ENCODE measurements at places on chromosomes 3 and 15. TPM values are rescaled to one million over a fixed set of nuclear protein-coding genes. Genes with fewer than 3 reads are reported as not detected.
A peak's percentile ranks its signal among the peaks of the same experiment; 100 is the strongest.

DNA sequence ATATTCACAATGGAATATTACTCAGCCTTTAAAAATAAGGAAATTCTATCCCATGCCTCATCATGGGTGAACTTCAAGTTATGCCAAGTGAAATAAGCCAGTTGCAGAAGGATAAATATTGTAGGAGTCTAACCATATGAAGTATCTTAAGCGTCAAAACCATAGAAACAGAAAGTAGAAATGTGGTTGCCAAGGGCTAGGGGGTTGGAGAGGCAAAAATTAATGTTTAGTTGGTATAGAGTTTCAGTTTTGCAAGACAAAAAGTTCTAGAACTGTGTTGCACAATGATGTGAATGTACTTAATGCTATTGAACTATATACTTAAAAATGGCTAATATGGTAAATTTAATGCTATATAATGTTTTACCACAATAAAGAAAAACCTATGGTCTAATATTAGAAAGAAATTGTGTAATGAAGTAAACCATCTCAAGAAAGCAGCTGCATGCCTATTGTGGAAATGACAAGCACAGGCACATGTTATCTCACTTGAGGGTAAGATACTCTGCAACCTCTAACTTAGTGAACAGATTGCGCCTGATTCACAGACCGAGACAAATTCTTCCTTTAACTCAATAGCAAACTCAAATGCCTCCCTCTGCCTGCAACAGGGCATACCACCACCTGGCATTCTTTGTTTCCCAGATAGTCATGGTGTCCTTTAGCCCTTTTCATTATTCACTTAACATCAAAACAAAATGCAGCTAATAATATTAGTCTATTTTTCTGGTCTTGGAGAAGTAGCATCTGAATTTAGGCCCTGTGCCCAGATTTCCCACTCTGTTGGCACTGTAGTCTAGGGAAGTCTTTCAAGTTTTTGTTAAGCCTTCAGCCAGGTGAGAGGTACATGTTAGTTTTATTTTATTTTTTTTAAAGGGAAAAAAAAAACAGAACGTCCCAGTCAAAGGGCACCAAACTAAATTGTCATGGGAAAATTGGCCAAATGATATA is 80.2 kb upstream of the ACP3 start:
- DNase-seq = no peak

GRCh38 chr3:186931532-186932280 is 1.4 kb downstream of the ST6GAL1 start:
- peak; percentile 61 for DNase-seq

GRCh38 chr15:62637574-62637897 is 405.0 kb upstream of the TPM1 start:
- DNase-seq = no peak

DNA sequence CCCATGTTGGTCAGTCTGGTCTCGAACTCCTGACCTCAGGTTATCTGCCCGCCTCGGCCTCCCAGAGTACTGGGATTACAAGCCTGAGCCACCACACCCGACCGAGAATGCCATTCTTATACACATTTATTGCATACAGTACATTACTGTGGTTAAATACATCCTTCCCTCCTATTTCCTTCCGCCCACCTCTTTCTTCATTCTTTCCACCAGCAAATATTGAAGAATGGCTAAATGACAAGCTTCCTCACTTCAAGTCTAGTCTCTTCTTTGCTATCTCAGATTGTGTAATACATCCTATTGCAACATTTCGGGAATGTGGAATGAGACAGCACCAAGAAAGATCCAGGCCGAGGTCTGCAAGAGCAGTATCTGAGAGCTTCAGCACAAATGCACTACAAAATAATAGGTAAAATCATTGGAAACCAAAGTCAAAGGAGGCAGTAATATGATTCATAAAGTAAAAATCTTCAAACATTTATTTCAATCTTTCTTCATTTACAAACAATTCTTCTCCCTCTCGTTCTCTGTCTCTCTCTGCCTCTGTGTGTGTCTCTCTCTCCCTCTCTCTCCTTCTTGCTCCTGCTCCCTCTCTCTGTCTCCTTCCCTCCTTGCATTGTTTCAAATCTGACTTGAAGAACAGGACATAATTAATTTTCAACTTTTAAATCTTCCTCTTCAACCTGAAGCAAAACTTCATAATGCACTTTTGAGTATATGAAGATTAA is 94.7 kb upstream of the TGFBR2 start:
- peak; percentile 97 for DNase-seq

GRCh38 chr3:54846119-54846518 is 81.7 kb downstream of the LRTM1 start:
- DNase-seq = no peak

DNA sequence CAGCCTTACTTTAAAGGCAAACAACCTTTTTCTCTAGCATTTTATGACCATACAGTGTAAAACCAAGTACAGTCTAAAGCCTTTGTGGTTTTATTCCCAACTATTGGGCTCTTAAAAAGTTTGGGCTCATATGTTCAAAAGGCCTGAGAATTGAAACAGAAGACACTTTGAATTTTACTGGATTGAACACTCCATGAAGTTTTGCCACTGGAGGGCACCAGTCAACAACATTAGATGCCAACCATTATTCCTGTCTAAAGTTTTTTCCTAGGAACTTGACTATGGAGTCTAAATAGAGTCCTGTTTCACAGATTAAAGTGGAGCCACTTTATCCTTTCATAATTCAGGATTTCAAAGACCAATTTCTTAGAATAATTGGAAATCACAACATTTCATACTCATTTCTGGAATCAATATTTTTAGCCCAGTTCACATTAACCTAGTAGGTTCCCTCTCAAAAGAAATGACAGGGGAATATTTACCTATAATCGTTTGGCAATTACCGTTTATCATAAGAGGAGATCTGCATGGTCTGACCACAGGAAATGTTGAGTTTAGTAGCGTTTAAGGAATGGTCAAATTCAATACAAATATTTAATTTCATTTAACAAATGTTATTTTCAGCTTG is 244.1 kb upstream of the PDZRN3 start:
- DNase-seq = peak; percentile 23

DNA sequence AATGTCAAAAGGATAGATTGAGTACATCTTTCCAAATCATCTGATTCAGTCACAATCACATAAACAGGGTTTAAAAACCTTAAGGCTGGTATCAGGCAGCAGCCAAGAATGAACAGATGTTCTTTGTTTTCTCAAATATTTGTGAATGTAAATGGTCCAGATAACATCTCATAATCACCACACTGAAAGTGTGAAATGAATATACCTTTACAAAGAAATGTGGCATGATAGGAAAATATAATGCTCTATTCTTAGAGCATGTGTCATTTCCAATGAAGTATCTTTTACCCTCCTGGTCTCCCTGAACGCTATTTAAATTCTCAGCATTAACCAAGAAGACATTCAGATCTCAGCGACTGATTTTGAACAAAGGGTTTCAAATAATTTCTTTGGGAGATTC is 8.8 kb upstream of the ACTC1 start:
- peak; percentile 56 for DNase-seq

DNA sequence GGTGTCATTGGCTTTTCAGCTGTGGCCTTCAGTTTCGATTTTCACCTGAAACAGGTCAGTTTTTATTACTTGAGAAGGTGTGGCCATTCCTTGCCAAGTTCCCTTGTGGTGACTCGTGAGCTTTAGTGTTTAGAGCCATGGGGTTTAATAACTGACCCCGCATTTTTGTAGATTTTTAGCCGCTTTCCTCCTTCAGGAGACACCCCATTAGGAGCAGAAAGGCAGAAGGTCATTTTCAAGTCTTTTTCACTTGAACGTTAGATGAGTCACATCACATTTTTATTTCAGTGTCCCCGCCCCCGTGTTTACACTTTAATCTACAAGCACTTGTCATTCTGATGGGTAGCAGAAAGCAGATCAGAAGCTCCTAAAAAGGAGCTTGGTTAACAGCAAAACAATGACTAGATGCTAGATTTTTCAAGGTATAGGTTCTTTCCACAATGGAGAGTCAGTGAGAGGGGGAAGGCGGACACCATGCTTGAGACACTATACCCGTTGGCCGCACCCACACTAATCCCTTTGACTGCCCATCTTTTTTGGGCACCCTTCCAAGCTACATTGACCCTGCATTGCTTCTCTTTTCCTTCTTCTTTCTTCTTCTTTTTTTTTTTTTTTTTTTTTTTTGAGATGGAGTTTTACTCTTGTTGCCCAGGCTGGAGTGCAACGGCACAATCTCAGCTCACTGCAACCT is 132.7 kb downstream of the GHSR start:
- DNase-seq = peak; percentile 58

DNA sequence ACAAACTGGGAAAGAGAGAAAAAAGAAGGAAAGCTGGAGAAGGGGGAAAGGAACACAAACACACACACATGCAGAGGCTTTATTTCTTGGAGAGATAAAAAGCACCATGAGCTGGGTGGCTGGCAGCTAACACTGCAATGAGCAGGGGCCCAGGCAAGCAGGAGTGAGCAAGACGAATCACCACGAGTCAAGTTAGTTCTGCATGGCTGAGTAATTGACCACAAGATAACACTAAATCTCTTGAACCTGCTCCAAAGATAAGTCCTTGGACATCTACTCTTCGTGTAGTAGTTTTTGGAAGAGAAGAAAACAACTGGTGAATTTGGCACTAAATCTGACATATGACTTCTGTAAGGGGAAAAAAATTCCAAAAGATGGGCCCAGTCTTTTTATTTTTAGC is 100.9 kb downstream of the MYO5A start:
- peak; percentile 69 for DNase-seq

Gene TERC
- polyA plus RNA-seq = not detected

Gene IGSF10
- polyA plus RNA-seq = not detected

Gene GPR62
- polyA plus RNA-seq = not detected
